ENCODE measurements at places on chromosomes 12 and 14. TPM values are rescaled to one million over a fixed set of nuclear protein-coding genes. Genes with fewer than 3 reads are reported as not detected.

The OTOGL gene
- not detected for total RNA-seq

The CMA1 gene
- not detected for total RNA-seq

The ADGRD1 gene
- 0.50 TPM for total RNA-seq

The RNF212B gene
- not detected for total RNA-seq

The SRRM4 gene
- not detected for total RNA-seq

The KIAA0586 gene
- 8.8 TPM for total RNA-seq

The ARHGAP5 gene
- 52.1 TPM for total RNA-seq

The ARMH4 gene
- 0.62 TPM for total RNA-seq

The TMTC2 gene
- total RNA-seq: 1.0 TPM

The FITM1 gene
- total RNA-seq: not detected

The EFS gene
- not detected for total RNA-seq

The DAO gene
- not detected for total RNA-seq

The PMCH gene
- not detected for total RNA-seq

The FAM186B gene
- 0.11 TPM for total RNA-seq

The MLF2 gene
- 308 TPM for total RNA-seq

The METAP2 gene
- 213 TPM for total RNA-seq

The GPX2 gene
- 281 TPM for total RNA-seq

The LAG3 gene
- 1.5 TPM for total RNA-seq

The MRPS35 gene
- total RNA-seq: 77.4 TPM

The PTPN6 gene
- total RNA-seq: 12.8 TPM

The CLEC7A gene
- total RNA-seq: not detected

The NANOG gene
- not detected for total RNA-seq
